Thyroid gland (tissue), 4 donors: ENCODE measurements at places on chromosomes 7 and 10. TPM values are rescaled to one million over a fixed set of nuclear protein-coding genes. Genes with fewer than 3 reads are reported as not detected.

ZDHHC6 gene
- 39.2 TPM for total RNA-seq

RELN gene
- 21.7 TPM for total RNA-seq

- no peaks in the 10 kb centered on the region for H3K4me1 ChIP-seq
- no peaks in the 10 kb centered on the region for H3K27me3 ChIP-seq
- H3K4me3 ChIP-seq = no peak overlapping the region
- no peak overlapping the region for H3K27ac ChIP-seq
- no peak for DNase-seq
Measured at GRCh38 chr10:62560201-62560819, 186.1 kb downstream of the ZNF365 start.

DNA sequence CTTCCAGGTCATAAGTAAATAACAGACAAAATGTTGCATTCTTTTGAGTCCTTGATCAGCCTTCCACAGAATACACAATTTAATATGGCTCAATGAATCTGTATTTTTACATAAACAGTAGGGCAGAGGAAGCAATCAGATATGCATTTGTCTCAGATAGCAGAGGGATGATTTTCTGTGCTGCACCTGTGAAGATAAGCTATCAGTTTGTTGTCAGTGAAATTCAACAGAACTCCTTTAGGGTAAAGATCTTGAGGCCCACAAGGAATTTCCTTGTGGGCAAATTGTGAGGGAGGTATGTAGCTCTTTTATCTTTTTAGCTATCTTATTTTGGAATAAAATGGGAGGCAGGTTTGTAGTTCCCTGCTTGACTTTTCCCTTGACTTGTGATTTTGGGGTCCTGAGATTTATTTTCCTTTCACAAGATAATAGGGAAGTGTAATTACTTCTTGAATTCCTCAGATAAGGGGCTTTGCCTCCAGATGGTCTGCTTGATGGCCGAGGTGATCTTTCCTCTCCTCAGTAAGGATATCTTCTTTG, 60.8 kb upstream of the CYP2C18 start:
- no peaks in the 10 kb centered on the region for H3K27me3 ChIP-seq
- no peak overlapping the region for H3K27ac ChIP-seq
- DNase-seq = no peak
- H3K36me3 ChIP-seq = no peaks in the 10 kb centered on the region

GRCh38 chr7:116776046-116776445, 86.3 kb upstream of the CAPZA2 start:
- peaks cover 20% of the 10 kb centered on the region for H3K4me1 ChIP-seq
- no peaks in the 10 kb centered on the region for H3K36me3 ChIP-seq
- no peaks in the 10 kb centered on the region for H3K27me3 ChIP-seq
- H3K4me3 ChIP-seq = no peak overlapping the region
- no peak overlapping the region for H3K27ac ChIP-seq

DNA sequence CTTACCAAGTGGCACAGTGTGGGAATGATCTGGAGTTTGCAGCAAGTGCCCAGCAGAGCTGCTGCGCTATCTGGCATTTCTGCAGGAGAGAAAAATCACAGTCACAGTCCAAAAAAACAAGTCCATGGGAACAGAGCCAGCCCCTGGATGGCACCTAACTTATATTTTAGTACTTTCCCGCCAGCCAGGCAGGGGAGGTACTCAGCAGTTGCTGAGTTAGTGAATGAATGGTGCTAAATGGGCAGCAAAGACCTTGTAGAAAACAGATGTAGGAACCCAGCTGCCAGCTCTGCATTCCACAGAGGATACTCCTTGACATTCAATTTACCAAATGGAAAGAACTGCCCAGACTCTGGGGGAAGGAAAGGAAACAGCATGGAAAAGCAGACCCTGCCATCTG, 54.5 kb downstream of the GSDME start:
- H3K4me3 ChIP-seq = no peak overlapping the region
- no peaks in the 10 kb centered on the region for H3K36me3 ChIP-seq
- no peaks in the 10 kb centered on the region for H3K27me3 ChIP-seq
- DNase-seq = peak; percentile 35
- H3K4me1 ChIP-seq = peaks cover 39% of the 10 kb centered on the region
- peak overlapping the region; percentile 42 for H3K27ac ChIP-seq

DNA sequence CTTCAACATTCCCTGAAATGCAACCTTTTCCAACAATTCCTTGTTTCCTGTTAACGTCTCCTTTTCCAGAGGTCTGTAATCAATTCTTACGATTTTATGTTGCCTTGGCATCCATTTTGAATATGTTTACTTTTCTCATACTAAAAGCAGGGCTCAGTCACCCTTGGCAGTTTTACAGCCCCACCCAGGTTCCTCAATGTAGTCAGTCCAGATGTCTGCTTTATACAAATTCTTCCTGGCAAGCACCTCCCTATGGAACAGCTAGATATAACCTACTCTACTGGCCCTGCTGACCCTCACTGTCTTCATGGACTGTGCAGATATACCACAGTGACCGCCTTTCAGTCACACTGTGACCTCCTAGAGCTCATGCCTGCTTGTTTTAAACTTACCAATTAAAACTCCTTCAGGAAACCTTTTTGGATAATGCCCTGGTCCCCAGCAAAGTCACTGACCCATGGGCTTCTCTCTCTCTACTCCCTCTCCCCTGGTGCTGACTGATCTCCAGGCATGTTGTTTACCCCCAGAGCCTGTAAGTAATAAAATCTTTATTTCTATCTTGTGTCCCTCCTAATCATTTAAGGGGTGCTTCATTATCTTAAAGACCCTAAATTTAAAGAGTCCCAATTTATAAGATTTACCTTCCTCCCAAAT, 147.1 kb upstream of the STEAP1 start:
- H3K4me3 ChIP-seq = no peak overlapping the region
- H3K4me1 ChIP-seq = no peaks in the 10 kb centered on the region
- no peak overlapping the region for H3K27ac ChIP-seq
- no peaks in the 10 kb centered on the region for H3K36me3 ChIP-seq

DNA sequence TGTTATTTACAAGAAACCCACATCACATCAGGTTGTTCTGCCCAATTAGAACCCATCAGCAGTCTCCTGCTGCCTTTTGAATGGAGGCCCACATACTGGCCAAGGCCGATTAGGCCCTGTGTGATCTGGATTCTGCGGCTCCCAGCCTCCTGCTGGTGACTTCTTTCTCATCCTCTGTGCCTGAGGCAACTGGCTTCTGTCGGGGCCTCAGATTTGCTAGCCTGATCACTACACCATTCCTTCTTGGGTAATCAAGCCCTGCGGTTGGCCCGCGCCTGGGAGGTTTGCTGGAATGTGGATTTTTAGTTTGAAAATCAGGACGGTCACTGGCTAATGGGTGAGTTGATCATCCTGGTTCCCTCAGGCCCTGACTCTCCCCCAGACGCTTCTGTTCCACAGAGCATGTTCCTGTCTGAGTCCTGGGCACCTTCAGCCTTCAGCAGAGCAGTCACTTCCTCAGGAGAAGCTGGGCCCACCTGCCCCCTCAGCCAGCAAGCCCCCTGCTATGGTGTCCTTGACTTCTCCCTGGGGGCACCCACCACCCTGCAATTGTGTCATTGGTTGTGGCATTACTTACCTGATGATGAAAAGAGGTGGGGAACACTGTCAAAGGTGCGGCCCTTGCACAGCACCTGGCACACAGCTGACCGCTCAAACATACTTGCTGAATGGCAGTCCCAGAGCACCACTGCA, 207.6 kb downstream of the PHTF2 start:
- H3K4me3 ChIP-seq = no peak overlapping the region
- no peaks in the 10 kb centered on the region for H3K27me3 ChIP-seq
- H3K36me3 ChIP-seq = no peaks in the 10 kb centered on the region
- H3K27ac ChIP-seq = no peak overlapping the region

- H3K4me1 ChIP-seq = peaks cover 9% of the 10 kb centered on the region
- DNase-seq = no peak
- H3K4me3 ChIP-seq = no peak overlapping the region
- no peaks in the 10 kb centered on the region for H3K27me3 ChIP-seq
- peak overlapping the region; percentile 74 for H3K27ac ChIP-seq
Measured at GRCh38 chr7:149867762-149868622, 5.8 kb upstream of the ATP6V0E2 start.

GRCh38 chr7:101676062-101676598, 47.0 kb upstream of the MYL10 start:
- H3K4me3 ChIP-seq = no peak overlapping the region
- H3K36me3 ChIP-seq = no peaks in the 10 kb centered on the region
- H3K27me3 ChIP-seq = no peaks in the 10 kb centered on the region
- no peak overlapping the region for H3K27ac ChIP-seq
